Fibroblast of skin of back (primary cell): ENCODE measurements at places on chromosomes 4 and X.
A peak's percentile ranks its signal among the peaks of the same experiment; 100 is the strongest.

GRCh38 chrX:113400193-113400704 is 559.6 kb upstream of the AMOT start:
- peak; percentile 48 for DNase-seq

DNA sequence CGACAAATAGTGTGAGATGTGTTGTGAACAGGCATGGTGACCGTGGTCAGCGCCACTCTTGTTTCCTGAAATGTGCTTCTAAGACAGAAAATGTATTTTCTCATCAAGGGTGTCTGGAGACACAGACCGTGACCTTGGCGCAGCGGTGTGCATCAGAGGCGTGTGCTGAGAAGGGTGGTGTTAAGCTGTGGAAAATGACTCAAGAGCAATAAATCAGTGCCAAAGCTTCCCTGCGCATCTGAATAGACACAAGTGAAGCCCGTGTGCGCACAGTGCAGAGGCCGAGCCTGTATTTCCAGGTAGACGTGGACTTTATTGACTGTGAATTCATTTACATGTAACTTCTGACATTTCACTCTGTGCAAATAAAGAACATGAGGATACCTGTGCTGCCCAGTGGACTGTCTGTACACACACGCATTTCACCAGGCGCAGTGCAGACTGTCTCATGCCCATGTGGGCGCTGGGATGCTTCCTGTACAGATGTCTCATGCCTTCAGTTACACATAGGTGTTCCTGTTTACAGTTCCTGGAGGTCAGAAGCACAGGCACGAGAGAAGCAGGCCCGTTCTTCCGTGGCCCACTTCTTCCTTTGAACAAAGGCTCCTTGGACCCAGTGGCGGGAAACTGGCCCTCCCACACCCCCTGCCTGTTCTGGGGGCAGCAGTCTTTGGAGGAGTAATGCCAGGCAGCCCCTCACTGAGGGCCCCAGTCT is 31.9 kb downstream of the NSG1 start:
- DNase-seq: no peak

DNA sequence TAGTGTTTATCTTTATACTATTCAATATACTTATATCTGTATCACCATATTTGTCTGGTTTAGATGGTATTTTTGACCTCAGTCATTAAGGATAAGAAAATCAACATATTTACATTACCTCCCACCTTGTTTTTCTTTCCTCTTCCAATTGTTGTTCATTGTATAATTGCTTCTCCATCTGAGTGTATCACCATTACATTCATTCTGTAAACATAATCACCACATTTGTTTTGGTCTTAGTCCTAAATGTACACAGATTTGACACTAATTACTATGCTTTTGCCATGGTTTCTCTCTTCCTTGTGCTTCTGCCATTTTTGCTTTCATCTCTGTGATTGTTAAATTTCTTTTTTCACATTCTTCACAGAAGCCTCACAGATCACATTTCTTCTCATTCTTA is 12.7 kb downstream of the ARMCX6 start:
- no peak for DNase-seq

DNA sequence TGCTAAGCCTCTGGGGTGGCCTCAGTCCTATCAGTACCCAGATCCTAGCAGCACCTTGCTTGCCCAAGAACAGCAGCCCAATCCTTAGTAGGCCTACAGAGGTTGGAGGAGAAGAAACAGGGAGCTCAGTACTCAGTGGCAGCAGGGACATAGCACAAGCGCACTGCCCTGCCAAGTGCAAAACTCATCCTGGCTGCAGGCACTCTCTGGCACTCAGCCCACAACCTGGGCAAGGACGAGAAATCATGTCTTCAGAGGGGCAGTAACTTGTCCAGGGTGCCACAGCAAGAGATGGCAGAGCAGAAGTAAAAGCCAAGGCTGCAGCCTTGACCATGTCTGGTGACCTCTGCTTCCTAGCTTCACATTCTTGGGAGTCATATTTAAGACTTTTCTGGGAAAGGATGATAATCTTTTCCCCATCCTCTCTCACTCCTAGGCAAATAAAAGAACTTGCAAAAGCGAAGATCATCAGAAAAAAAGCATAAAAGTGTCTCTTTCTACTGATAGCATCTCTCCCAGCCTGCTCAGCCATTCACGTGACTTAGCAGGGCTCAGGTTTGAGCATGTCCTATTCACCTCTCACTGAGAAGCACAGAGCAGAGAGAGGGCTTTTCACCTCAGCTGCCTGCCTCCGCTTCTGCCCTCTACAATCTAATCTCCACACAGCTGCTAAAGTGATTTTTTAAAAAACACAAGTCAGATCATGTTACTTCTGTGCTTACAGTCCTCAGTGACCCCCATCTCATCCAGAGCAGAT is 37.2 kb upstream of the MAGEA4 start:
- DNase-seq: no peak

GRCh38 chrX:148713981-148714380 is 213.6 kb downstream of the AFF2 start:
- DNase-seq: no peak

DNA sequence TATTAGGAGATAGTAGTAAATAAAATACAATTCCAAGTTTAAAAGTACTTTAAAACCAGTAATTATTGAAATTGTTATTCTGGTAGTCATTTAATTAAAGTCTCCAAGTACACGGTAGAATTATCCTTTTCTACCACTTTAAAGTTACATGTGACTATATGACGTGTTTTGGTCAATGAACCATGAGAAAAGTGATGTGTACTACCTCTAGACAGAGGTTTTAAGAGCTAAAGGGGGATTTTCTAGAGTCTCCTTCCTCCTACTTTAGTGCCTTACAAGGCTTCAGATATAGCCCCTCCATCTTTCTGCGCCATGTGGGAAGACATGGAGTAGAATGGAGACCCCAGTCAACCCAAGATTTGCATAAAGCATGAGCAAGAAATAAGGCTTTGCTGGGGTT is 2296.6 kb upstream of the AGA start:
- DNase-seq: no peak

- DNase-seq: peak; percentile 2
Measured at GRCh38 chr4:81919223-81919622, 447.5 kb upstream of the RASGEF1B start.
